ENCODE measurements at places on chromosomes 4 and X.

DNA sequence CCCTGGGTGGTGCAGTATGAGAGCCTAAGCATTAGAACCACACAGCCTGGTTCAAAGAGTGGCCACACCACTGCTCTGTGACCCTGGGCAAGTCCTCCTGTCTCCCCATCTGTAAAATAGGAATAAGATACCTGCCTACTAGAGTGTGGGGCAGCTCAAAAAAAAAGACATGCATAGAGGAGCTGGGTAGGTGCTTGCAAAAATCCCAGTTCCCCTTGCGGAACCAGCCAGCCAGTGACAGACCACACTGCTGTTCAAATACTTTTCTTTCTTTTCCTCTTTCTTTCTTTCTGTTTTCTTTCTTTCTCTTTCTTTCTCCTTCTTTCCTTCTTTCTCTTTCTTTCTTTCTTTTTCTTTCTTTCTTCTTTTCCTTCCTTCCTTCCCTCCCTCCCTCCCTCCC lies 63.0 kb upstream of the TRIM2 start:
- no peak for DNase-seq

DNA sequence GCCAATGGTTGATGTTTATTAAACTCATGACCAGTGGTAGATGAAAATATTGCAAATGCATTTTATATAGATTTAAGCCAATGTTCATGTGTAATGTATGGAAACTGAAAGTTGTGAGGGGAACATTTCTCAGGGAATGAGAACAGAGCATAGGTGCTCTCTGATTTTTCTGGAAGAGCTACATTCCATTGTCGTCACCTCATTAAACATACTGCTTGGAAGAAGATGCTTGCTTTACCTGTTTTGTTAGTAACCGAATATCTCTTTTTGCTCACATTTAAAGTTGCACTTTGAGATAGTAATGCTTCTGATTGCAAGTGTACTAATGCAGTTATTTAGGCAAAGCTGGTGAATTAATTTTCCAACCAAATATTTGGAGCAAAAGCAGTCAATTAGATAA lies 93.8 kb upstream of the CLCN4 start:
- no peak for DNase-seq

DNA sequence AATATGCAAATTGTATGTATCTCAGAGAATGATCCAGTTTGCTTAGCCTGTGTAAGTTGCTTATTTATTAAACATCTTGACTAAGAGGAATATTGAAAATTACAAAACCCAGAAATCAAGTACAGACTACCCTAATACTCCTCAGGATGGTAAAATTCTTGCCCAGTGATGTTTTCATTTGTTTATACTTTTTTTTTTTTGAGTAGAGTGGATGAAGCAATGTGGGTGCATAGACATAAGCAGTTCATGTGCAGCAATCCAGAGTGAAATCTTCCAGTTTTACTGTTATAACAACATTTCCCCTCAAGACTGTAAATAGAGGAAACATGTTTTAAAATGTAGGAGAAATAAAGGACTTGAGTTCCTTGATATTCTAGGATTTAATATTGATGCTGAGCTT lies 4.7 kb downstream of the GLRB start:
- no peak for DNase-seq

- no peak for DNase-seq
Observed at GRCh38 chr4:43943998-43944397, 504.6 kb downstream of the KCTD8 start.

GRCh38 chr4:83013420-83013867 lies 2.8 kb upstream of the LIN54 start:
- DNase-seq, result no peak

GRCh38 chr4:55291227-55291640 lies 54.8 kb upstream of the SRD5A3 start:
- no peak for DNase-seq

DNA sequence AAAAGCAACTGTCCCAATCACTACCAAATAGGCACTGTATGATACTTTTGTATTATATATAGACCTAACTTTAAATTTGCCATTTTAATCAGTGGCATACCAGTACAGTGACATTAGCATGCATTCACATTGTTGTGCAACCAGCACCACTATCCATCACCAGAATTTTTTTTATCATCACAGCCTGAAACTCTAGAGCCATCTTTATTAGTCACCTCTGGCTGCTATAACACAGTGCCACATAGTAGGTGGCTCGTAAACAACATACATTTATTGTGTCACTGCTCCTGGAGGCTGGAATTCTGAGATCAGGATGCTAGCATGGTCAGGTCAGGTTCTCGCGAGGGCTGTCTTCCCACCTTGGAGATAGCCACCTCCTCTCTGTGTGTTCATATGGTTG lies 188.4 kb upstream of the GALNT7 start:
- DNase-seq, result no peak

GRCh38 chr4:109945056-109945455 lies 32.4 kb downstream of the EGF start:
- peak; percentile 69 for DNase-seq

DNA sequence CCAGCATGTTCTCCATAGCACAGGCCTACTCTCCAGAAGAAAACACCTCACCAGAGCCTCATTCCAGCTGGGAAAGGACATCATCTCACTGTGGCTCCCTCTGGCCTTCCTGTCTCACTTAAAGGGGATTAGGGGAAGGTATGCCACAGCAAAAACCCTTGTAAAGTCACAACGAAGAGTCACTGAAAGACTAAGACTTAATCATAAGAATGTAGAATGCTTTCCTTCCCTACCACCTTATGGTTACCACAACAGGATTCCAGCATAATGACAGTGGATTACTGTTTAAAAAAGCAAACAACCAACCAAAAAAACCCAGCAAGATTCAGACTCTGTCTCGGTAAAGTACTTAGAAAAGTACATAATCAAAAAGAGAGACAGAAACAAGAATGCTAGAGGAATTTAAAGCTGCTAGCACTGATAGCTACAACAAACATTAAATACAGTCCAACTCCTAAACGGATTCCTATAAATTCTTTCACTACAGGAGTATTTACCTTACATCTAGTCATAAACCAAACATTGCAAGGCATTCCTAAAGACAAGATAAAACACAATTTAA lies 75.1 kb downstream of the BANK1 start:
- no peak for DNase-seq

- DNase-seq, result no peak
Observed at GRCh38 chr4:139641218-139641617, 24.4 kb upstream of the MGST2 start.

DNA sequence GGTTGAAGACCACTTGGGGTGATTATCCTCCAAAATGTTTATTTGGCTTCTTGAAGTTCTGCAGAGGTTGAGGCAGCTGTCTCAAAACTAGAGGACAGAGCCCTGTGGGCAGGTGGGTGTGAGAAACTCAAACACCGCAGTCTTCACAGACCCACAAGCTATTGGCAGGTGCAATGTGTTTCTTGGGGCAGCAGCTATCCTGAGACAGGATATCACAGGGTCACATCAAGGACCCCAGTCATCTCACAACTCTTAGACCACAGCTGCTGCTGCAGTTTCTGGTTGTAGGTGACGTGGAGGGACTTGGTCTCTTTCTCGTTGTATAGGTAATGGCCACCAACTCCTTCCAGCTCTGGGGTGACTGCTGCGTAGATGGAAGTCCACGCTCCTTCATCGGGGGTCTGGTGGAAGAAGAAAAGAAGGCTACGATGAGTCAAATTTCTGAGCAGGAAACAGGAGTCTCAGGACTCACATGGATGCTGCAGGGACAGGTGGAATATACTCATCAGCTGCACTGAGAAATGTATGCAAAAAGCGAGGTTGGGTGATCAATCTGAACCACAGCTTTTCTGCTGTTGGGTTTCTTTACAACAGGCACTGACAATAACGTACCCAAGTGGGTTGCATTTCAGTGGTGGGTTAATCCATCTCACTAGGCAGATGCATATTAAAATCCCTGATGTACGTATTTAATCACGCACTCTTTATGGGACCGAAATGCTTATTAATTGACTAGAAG lies 279.8 kb downstream of the DHRSX start:
- DNase-seq, result no peak

DNA sequence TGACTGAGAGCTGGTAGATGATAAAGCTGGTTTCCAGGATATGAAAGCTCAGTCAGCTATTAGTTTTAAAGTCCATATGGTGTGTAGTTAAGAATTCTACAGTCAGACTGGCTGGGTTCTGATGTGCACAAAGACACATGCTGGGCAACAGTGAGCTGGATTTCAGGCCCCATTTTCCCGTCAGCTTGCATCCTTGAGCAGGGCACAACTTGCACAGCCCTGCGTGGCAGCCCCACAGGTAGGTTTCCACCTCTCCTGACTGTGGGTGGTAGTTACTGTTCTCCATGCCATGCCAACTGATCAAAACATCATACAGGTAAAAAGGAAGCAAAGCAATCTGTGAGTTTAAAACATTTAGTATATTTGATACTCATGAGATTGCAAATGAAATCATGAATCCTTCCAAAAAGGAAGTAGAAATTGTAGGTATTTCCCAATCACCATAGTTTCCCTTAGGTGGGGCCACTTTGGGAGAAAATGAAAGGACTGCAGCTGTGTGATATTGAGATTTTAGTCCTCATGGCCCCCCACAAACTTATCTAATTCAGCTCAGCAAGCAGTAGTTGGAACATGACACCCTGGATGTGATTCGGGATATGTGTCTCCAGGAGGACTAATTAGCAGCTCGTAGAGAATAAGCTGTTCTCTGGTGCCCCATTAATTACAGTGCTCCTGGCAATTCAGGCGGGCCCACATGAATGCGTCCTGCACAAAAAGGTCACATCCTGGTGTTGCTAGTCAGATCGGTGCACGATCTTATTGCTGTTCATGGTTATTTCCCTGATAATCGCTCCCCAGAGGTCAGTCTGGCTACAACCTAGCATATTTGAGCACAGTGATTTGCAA lies 42.4 kb upstream of the NOCT start:
- DNase-seq, result no peak

DNA sequence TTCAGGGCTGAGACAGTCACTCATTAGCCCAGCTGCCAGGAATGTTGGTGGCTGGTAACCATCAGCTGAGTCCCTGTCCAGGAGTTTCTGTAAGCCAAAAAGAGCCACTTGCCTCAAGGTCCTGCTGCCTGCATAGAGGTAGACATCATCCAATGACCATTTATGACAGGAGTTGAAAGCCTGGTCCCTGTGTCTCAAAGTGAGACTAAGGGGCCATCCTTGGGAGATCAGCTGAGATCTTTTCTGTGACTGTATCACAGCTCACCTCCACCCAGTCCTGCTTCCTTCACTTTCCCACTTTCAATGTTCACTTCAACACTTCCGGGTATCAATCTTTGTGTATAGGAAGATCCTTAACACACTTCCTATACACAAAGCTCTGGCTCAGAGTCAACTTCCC lies 28.4 kb upstream of the MAOA start:
- no peak for DNase-seq

DNA sequence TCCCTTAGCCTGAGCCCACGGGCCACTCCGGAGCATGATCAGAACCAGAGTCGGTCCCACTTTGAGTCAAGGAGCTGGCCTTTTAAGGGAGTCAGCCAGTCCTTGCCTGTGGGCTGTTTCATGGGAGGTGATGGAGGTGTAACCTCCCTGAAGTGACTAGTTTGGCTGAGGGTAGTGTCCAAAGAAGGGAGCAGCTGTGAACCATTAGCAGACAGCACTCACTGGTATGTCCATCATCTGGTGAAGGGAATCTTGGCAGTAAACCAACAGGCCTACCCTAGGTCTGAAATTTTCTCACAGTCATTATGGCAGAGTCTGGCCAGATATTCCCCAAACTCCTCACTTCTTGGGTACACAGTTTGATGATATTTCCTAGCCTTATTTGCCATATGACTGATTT lies 12.3 kb upstream of the REPS2 start:
- DNase-seq, result no peak

DNA sequence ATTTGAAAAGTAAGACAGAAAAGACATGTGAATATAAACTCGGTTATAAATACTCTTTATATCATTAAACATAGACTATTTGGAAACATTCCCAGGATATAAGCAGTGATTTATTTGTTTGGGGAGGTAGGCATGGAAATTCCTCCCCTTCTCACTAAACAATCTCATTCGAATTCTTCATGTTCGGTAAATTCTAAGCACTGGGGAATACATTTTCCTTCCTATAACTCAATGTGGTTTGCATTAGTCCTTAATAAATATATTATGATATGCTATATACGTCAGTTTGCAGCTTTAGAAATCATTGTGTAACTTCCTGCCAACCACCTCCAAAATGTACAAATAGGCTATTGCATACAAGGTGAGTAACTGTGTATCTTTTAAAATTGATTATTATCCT lies 99.6 kb downstream of the UGT8 start:
- no peak for DNase-seq

DNA sequence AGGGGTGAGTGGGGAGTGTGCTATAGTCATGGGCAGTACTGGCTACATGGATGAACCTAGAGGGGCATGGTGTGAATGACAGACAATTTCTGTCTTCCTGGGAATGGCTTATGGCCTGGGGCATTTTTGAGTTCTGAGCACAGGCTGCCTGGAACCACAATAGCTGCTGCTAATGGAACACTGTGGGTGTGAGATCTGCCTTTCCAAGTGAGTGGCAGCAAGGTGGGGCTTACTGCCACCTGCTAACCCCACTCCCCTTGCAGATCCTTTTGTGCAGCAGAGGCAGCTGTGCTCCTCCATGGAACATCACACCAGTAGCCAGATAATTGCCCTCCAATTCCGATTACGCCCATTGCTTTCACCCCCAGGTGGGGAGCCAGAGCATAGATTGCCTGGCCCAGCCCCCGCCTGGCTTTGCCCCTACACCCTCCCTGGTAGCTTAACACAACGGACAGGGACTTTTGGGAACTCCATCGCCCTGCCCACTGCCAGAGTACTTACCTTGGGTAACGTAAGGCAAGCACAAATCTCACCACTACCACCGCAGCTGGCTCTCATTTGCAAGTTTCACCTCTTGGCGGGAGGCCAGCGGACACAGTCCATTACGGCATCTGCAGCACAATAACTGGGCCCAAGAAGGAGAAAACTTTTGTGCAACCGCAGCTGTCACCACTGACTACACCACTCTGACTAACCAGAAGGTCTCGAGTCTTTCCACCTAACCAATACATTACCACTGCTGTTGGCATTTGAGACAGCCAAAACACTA lies 421.2 kb upstream of the NWD2 start:
- no peak for DNase-seq
